Fibroblast of villous mesenchyme (primary cell): ENCODE measurements at places on chromosomes 16 and 17. TPM values are rescaled to one million over a fixed set of nuclear protein-coding genes. Genes with fewer than 3 reads are reported as not detected.

The SLFN12 gene
- total RNA-seq: 30.6 and 47.9 TPM in 2 replicates

The ABCA10 gene
- 0.43 and 0.64 TPM in 2 replicates for total RNA-seq

The ZG16 gene
- not detected in 2 replicates for total RNA-seq

The SEPTIN1 gene
- 0.43 TPM in 1 of 2 replicates, not detected in the other for total RNA-seq
